Stimulated activated CD8-positive, alpha-beta memory T cell treated with anti-CD3 and anti-CD28 coated beads, Interleukin-15, amount 100 ng/mL, for 1 hour (primary cell): ENCODE measurements at places on chromosomes 4 and X.

DNA sequence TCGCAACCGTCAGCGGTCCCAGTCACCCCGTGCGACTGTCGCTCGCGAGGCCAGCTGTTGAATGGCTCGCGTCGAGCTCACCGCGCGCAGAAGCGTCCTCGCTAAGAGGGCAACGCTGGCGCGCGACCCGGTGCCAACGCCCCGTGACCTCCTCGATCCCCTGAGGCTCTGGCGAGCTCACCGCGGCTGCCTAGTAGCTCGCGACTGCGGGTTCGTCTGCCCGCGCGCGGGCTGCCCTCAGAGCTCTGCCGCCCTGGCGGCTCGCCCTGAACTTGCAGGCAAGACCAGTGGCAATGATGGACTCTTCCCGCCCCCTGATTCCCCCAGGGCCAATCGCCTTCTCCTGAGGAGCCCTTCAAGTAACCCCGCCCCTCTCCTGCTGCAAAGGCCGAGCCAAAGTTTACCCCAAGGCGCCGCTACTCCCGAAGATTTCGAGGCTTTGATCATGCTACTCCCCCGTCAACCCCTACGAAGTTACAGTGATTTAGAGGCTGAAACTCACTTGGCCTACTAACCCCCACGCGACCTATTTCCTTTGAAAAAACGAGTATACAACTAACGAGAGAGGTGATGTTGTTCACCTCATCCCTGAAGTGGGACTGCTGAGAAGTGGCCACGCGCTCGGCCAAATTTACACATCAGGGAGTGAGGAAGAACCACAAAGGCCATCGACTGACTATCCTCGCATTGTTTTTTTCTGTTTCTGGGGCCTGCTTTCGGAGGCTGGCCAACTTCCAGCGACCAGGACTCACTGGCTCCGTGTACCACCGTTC, 37.5 kb downstream of the PGRMC1 start:
- DNase-seq: no peak

DNA sequence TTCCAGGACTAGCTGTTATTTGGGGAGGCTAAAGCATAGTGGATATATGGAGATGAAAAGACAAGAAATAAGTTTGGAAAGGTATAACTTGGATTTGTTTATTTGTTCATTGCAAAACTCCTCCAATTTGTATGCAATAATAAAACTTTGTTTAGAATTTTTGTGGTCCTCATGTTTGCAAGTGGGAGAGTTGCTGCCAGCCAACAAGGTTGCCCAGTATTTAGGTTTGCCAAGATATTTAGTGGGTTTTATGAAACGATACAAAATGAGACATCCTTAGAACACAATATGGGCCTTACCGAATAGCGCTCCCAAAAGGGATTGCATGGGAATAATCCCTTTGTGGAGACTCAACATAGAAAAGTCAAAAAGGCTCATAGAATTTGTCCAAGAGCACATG, 162.1 kb downstream of the INPP4B start:
- DNase-seq: no peak

- no peak for DNase-seq
Measured at GRCh38 chrX:350534-351323, 32.1 kb upstream of the GTPBP6 start.

DNA sequence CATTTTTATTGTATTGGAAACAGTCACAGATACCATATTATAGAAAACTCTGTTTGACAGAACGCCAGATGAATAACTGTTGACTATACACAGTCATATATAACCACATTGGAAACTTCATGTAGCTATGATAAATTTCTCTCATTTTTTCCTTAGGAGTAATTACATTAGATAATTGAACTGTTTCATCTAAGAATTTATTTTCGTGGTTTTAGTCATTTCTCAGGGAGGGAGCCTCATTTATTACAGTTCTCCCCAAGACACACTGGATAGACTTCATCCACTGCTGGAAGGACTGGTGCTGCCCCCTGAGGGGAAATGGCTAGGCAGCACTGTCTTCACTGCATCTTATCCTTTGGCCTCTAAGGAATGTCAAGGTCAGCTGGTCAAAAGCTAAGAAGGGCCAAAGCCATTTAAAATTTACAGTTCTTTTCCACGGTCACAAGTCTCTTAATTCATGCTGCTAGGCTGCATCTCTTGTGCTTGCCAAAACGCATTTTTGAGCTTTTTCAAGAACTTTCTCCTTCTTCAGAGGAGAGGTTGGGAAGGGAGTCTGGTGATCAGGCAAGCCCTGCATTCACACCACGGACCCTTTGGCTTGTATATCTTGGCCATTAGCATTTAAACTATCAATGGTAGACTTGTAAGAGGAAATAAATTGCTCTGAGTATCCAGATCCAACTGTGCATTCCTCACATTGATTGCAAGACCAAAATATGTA, 145.1 kb downstream of the CBR4 start:
- DNase-seq: no peak
